Left renal cortex interstitium (tissue), 4 donors: ENCODE measurements at places on chromosomes 12 and 14.

- no peak for DNase-seq
These were observed 150.9 kb downstream of the EMP1 start for GRCh38 chr12:13347241-13348043.

- DNase-seq, result peak; percentile 57
These were observed at the start of gene NIN for GRCh38 chr14:50830932-50831725. TSS of gene NIN (minus strand) at chr14:50831162. CDS start at chr14:50822056, 9,106 bp downstream.

DNA sequence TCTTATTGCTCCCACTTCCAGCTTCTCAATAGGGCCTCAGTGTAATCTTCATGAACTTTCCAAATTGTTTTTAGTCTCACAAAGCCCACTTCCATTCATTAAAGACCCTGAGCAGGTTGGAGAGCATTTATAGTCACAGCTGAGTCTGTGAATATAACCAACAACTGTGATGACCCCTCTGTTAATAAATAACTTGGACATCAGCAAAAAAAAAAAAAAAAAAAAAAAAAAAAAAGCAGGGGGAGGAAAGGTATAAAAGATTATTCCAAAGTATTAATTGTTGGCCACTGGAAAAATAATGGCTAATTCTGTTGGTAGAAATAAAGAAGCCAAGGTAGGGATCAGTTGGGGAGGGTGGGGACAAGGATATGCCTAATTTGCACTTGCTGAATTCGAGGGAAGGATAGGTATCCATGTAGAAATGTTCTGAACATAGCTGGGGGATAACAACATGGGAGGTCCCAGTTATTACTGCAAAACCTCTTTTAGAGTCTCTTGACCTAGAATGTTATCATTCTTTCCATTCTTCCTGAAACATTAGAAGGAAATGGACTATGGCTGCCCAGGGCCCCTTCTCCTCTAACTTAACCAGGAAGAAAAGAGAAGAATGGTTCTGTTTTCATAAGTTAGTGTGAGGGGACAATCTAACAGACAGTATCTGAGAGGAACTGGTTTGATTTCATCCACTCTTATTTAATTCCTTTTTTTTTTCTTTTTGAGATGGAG, 56.5 kb downstream of the SAMD4A start:
- DNase-seq, result no peak

GRCh38 chr12:52543985-52544883, 8.7 kb downstream of the KRT71 start:
- DNase-seq, result no peak
